IPS DF 6.9 (cell line): ENCODE measurements at places on chromosomes 6 and 20.

GRCh38 chr6:92043777-92044176, 1375.6 kb downstream of the EPHA7 start:
- no peak overlapping the region for H3K4me3 ChIP-seq
- H3K27ac ChIP-seq: no peak overlapping the region
- H3K27me3 ChIP-seq: no peaks in the 10 kb centered on the region
- no peaks in the 10 kb centered on the region for H3K36me3 ChIP-seq
- no peaks in the 10 kb centered on the region for H3K4me1 ChIP-seq
- DNase-seq: no peak

DNA sequence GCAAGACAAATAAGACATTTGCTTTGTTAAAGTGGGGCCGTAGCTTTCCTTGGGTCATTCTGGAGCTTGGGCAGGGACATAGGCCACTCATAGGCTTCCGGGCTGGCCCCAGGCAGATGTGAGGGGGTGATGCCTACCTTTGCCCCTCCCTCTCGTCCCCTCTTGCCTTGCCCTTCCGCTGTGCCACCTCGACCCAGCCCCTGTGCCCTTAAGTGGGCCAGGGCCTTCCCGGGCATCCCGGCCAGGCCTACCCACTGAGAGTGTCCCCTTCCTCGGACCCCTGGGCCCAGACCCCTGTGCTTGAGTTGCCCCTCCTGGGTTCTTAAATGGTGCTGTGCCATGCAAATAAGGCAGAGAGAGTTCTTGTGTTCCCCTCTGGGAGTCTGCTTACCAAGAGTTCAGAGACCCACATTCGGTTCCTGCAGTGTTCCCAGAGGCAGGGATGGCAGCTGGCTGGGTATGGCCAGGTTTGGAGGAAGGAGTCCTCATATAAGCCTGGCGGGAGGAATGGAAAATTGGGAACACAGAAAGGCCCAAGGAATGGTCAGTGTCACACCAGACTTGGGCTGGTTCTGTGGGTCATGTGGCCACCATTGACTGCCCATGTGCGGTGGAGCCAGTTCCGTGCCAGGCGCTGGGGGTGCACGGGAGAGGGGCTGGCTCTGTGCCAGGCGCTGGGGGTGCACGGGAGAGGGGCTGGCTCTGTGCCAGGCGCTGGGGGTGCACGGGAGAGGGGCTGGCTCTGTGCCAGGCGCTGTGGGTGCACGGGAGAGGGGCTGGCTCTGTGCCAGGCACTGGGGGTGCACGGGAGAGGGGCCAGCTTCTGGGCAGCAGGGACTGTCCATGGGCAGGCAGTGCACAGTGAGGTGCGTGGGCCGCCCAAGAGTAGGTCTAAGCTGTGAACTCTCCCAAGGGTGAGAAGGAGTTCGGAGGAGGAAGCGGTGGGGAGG, 173.5 kb upstream of the SNX9 start:
- H3K27ac ChIP-seq: no peak overlapping the region
- no peak overlapping the region for H3K4me3 ChIP-seq
- H3K4me1 ChIP-seq: no peaks in the 10 kb centered on the region; the same call in 1 of the 2 replicates
- H3K27me3 ChIP-seq: no peaks in the 10 kb centered on the region

GRCh38 chr6:113277111-113277510, 580.0 kb upstream of the MARCKS start:
- no peak for DNase-seq
- H3K4me1 ChIP-seq: 0 out of 2 replicates have a peak, but pooled peaks cover 3% of the 10 kb centered on the region
- H3K36me3 ChIP-seq: no peaks in the 10 kb centered on the region
- H3K27ac ChIP-seq: no peak overlapping the region
- no peaks in the 10 kb centered on the region for H3K27me3 ChIP-seq

GRCh38 chr6:70353448-70353847, 50.6 kb upstream of the COL9A1 start:
- H3K4me3 ChIP-seq: no peak overlapping the region
- no peak overlapping the region for H3K27ac ChIP-seq
- H3K4me1 ChIP-seq: no peaks in the 10 kb centered on the region
- no peak for DNase-seq
- H3K27me3 ChIP-seq: no peaks in the 10 kb centered on the region

GRCh38 chr6:139496654-139497344, 122.4 kb upstream of the CITED2 start:
- H3K27ac ChIP-seq: no peak overlapping the region
- no peak overlapping the region for H3K4me3 ChIP-seq
- H3K4me1 ChIP-seq: no peaks in the 10 kb centered on the region
- H3K27me3 ChIP-seq: no peaks in the 10 kb centered on the region

DNA sequence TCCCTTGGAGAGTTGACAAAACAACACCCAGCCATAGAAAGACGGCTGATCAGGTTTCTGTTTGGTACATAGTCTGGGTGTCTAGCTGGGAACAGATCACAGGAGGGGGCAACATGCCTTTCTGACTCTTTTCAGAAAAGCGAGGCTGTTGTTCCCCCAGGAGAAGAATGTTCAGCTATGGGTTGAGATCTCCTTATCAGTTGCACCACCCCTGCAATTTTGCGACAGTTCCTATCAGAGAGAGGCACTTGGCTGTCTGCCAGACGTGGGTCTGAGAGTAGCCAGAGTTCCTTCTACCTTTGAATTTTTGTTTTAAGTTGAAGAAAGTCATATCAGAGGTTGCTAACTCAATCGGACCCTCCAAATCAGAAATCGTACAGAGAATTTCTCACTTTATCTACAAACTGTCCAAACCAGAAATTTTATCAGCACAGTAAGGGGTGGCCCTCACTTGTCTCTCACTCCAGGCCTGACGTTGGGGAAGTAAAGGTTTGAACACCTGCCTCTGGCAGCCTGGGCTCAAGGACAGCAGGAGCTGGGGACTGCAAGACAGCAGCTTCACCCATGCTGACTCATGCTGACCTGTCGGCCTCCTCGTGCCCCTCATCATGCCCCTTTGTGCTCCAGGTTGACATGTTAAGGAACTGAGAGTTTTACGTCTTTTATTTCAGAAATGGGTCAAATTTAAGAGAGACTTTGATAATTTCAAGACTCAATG, 42.3 kb downstream of the TMC2 start:
- no peak overlapping the region for H3K4me3 ChIP-seq
- DNase-seq: no peak
- no peak overlapping the region for H3K27ac ChIP-seq
- H3K27me3 ChIP-seq: no peaks in the 10 kb centered on the region
- H3K4me1 ChIP-seq: no peaks in the 10 kb centered on the region

DNA sequence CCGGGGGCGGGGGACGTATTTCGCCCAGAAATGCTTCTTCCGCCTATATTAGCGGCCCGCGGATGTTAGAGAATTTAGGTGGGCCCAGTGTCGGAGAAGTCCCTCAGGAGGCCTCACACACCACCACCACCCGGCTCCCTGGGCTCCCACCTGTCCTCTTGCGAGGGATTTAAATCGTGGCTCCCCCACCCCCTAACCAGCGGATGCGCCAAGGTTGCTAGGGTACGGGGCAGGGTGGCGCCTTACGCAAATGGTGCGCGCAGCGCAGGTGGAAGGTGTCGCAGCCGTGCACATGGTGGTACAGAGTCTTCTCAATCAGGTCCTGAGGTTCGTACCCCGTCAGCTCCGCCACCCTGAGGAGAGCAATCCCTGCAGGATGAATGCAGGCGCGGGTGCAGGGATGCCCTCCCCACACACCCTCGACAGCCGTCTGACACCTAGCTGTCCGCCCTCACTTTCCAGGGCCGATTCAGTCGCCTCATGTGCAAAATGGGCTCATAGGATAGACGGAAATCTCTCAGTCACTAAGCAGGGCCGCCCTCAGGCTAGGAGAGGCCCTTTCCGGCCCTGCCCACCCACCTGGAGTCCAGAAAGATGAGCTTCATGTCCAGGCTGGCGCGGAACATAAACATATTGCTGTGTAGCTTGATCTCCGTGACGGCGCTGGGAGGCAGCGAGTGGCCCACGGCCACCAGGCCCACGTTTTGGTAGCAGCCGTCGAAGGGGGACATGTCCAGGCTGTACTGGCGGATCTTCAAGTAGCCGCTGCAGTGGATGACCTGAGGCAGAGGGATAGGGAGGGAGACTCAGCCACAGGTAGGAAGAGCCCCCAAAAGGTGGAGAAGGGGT, 16.6 kb downstream of the SIM1 start:
- H3K27me3 ChIP-seq: peaks cover 77% of the 10 kb centered on the region
- H3K36me3 ChIP-seq: no peaks in the 10 kb centered on the region

DNA sequence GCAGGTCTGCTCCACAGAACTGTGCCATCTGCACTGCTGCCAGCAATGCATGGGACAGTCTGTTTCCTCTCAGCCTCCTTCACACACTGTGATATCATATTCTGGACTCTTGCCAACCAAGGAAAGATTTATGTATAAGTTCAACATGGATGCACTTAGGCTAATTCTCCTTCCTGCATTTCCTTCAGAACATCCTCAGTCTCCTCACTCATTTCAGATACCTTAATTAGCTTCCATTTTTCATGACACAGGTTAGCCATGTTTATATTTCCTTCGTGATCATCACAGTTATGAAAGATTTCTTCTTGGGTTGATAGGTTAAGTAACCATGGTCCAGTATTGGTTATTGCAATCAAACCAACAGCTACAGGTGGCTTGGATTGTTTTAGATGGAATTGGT, 46.4 kb upstream of the DDR1 start:
- H3K27ac ChIP-seq: no peak overlapping the region
- no peak overlapping the region for H3K4me3 ChIP-seq
- peaks cover 13% of the 10 kb centered on the region; the same call in 1 of the 2 replicates for H3K36me3 ChIP-seq
- H3K27me3 ChIP-seq: no peaks in the 10 kb centered on the region

DNA sequence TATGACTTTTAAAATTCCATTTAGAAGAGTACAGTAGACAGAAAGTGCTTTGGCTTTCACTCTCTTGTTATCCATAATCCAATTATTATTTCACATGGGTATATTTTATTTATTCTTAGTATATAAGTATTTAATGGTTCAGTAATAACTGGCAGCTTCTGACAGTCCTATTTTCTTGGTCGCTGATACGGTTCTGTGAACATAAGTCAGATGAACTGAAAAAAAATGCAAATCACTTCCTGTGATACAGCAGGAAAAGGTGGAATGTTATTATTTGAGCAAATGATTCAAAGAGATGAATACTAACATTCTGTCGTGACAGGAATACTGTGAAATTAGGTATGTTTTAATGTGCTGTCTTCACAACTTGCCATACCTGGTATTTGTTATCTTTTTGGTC, 132.3 kb downstream of the ARHGAP18 start:
- no peaks in the 10 kb centered on the region for H3K36me3 ChIP-seq
- no peaks in the 10 kb centered on the region for H3K4me1 ChIP-seq
- no peak overlapping the region for H3K27ac ChIP-seq
- H3K27me3 ChIP-seq: no peaks in the 10 kb centered on the region
- H3K4me3 ChIP-seq: no peak overlapping the region

DNA sequence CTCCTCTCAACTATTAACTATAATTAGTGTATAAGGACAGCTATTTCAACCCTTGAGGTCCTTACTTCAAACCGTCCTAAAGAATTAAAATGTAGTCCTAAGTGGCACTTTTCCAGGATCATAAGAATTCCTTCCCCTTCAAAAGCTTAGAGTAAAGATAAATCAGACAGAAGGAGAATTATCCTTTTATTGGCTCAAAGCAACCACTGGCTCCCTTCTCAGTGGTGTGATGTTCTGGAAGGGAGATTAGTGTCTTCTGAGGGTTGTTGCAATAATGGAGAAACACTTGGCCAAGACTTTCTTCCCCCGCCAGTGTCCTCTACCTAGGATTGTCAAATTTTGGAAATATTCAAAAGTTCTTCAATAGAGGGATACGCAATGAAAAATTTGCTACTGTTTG, 89.1 kb upstream of the PLEKHG1 start:
- no peaks in the 10 kb centered on the region for H3K4me1 ChIP-seq
- no peaks in the 10 kb centered on the region for H3K27me3 ChIP-seq
- no peaks in the 10 kb centered on the region for H3K36me3 ChIP-seq
- H3K27ac ChIP-seq: no peak overlapping the region
- DNase-seq: no peak
- H3K4me3 ChIP-seq: no peak overlapping the region
